Left renal cortex interstitium (tissue), 4 donors: ENCODE measurements at places on chromosomes 4 and X.

DNA sequence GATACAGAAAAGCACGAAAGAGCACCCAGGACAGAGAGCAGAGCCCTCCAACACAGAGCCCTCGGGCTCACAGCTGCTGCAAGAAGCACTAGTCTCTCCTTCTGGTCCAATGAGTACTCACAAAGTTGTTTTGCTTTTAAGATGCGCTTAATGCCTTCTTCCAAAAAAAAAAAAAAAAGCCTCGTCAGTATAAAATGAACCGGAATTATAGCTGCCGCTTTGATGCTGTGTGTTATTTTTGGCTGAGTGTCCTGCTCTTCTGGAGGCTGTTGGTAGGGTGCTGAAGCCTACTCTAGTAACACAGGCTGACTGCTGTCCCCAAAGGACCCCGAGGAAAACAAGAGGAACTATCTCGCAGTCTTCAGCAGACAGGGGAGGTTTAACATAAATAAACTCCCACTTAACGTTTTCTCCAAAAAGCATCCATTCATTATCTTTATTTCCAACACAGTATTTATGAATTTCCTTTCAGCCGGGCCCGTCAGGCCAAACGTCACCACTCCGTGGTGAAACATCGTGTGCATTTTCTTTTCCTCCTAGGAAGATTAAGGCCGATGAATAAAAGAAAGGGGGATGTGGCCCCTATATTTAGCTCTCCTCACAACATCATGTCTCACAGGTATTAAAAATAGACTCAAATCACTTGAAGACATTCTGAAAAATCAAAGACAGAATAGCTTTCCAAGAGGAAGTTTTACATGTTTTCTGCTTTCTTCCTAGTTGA is 213.7 kb upstream of the PPARGC1A start:
- peak; percentile 46 for DNase-seq

GRCh38 chr4:100424376-100424775 is 93.4 kb downstream of the EMCN start:
- no peak for DNase-seq

DNA sequence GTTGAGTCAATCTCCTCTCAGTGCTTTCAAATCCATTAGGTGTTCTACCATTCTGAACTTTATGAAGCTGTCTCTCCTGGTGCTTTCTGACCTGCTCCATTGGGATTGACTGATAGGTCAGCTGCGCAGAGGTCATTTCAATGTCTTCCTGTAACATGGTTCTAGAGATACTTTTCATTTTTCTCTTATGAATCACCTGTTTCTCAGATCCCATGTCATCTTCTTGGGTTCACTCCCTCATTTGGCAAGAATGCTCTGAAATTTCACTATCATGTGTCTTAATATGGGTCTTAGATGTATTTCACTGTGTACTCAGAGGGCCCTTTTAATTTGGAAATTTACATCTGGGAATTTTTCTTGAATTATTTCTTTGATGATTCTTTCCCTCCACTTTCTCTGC is 13.8 kb upstream of the PGM2 start:
- DNase-seq, result no peak

DNA sequence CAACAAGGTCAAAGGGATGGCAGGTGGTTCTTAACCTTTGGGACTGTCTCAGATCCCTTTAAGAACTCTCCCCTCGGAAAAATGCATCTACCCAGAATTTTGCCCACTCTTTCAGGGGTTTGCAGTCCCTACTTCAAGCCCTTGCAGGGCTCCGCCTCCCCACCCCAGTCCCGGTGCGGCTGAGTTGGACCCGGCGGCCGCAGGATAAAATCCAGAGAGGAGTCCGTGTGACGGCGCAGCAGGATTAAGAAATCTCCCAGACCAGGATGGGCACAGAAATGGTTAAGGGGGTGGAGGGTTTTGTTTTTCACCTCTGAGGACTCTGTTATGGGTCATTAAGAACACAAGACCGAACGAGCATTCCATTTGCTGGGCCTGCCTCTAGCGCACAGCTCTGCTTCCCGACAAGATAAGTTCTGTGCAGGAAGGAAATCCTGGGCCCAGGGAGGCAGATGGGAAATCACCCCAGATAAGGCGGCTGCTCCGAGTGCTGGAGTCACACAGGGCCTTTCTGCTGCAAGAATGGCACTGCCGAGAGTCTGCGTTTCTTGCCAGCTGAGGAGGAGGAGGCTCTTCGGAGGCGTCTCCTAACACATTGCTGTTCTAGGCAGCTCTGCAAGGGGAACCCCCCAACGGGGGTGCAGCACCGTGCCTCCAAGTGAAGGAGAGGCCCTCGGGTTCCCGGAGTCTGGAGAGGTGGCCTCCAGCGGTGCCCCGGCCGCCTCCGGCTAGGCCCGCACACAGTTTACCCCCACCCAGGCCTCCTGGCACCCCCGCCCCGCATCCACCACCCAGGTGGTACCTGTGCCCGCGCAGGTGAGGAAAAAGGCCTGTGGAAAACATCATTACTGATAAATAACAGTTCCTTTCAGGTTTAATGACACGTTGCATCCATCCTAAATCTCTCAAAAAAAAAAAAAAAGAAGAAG is 277.6 kb downstream of the BCOR start:
- DNase-seq, result no peak

DNA sequence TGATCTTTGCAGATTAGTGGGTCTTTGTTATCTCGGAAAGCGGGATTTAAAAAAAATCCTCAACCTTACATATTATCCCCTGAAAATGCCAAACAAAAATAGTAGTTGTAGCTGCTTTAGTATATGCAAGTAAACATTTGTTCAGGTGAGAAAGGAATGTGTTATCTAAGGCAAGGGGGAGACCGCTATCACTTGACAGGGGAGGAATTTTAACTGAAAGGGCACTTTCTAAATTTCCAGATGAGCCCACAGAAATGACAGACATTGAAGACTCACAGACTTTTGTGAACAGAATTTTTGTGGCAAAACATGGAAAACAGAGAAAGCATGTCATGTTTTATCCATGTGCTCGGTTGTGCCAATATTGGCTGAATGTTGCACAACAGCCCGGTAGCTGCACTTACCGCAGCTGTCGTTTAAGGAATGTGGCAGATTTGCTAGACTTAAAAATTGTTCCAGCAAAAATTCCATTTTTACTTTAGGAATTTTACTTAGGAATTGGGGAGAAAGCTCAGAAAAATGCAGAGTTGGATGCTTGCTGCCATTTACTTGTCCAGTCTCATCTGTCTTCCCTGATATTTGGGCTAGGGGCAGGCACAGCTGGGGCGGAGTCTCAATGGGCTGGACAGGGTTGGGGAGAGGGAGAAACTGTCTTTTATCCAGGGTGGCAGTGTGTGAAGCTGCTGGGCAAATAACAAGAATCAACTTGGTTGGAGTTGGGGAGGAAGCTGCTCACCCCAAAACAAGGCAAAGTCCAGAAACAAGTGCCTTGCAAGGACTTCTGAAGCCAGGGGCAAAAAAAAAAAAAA is 94.6 kb upstream of the RPS6KA3 start:
- DNase-seq, result no peak

DNA sequence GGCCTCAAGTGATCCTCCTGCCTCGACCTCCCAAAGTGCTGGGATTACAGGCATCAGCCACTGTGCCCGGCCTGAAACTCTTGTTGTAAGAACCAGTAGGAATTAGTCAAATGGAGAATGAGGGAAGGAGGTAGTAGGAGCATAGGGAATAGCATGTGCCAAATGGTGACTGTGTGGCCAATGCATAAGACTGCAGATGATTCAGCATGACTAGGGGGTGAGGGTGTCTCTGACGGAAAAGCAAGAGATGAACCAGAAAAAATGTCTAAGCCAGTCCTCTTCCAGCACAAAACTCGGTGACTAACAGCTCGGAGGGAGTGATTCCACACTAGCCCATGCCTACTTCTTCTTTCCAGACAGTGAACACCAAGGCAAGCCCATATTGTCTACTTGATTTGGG is 58.2 kb upstream of the DUSP21 start:
- no peak for DNase-seq

- DNase-seq, result no peak
These were observed 50.6 kb upstream of the ANKRD17 start for GRCh38 chr4:73309211-73309610.

DNA sequence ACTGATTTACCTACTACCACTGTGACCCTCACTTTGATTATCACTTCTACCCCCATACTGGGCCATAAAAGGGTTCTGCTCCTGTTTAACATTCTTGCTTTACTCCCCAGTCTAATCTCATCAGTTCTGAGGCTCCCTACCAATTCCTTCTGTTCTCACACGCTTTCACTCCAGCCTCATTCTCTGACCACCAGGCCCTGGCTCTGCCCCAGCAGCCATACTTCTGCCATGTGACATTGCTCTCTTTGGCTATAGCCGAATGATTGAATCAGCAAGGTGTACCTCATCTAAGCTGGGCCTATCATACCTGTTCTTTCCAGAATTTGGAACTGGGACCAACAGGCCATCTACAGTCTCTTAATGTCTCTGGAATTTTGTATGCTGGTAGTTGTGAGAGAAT is 14.4 kb upstream of the ELF2 start:
- no peak for DNase-seq

DNA sequence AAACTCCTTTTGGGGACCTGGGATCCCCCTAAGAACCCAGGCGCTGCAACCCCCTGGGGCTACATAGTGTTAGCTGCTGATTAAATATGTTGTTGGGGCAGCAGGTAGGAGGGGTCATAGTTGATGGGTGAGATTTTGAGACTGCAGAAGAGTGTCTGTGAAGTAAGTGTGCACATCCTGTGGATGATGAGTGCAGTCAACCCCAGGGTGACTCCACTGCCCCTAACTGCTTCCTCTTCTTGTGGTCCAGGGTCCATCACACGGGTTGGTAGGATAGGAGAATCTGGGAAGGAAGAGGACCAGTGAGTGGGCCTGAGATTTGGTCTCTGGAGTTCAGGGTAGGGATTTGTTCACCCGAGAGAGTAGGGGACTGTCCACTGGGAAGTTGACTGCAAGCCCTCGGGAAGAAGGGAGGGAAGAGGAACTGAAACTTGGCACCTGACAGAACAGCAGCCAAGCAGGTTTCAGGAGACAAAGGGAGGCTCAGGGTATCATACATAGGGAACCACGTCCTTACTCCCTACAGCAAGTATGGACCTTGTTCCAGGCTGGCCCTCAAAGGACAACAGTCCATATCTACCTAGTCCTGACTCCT is 8.5 kb downstream of the DLG3 start:
- DNase-seq, result no peak

GRCh38 chr4:53649357-53649756 is 58.1 kb upstream of the LNX1 start:
- DNase-seq, result no peak

DNA sequence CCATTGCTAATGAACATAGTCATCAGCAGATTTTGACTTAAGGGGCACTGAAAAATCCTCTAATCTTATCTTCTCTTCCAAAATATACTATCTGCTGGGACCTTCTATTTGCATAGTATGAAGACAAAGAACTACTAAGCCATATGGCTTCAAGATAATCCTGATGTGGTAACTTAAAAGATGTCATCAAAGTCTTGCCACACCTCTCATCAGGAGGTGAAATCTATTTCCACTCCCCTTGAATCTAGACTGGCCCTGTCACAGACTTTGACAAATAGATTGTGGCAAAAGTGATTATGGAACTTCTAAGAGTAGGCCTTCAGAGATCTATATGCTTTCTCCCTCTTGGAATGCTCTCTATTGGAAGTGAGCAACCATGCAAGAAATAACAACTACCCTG is 27.3 kb upstream of the TET2 start:
- no peak for DNase-seq

DNA sequence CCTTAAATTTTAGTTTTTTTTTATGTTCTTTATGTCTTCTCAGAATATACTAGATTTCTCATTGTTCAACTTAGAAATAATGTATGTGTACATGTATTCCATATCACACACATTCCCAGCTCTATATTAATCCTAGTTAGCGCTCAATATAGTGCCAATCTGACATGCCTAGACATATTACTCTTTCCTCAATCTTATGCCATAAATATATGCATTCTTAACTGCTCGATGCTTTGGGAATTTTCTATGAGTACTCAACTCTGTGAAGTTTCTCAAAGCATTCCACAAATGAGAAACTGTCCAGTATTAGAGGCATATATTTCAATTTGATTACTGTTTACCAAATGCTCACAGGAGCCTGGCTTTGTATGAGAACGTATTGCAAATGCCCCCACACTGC is 231.2 kb upstream of the VEGFC start:
- DNase-seq, result no peak

DNA sequence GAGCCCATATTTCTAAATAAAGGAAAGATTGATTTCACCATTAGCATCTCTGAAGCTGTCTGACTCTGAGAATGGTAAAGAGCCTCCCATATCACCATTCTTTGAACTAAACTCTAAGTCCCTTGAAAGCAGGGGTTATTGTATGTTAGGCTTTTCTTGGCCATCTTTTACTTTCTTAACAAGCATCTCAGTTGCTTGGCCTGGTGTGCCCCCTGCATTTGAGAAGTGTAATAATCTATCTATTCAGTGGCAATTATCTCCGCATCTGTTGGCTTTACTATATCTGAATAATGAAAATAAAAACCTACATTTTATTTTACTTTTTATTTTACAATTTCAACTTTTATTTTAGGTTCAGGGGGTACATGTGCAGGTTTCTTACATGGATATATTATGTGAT is 128.3 kb upstream of the ARMCX2 start:
- DNase-seq, result no peak

GRCh38 chrX:132209527-132209926 is 9.7 kb downstream of the RAP2C start:
- no peak for DNase-seq

DNA sequence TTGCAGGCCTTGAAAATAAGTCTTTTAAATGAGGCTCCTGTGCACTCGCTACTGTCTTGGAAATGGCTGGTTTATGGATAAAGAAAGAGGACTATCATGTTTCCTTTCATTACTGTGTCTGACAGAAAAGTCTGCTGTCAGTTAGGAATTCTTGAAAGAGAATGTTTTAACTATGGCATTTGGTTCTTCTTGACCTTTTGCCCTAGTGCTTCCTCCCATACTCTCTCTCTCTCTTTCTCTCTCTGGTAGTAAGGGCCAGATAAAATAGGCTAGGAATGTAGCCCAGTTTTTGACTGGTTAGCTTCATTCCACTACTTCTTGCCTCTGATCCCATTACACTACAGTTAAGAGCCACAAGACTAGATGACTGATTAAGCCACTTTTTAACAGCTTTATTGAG is 29.8 kb downstream of the YY2 start:
- no peak for DNase-seq

GRCh38 chrX:105865709-105866108 is 43.4 kb downstream of the NRK start:
- no peak for DNase-seq

- DNase-seq, result no peak
These were observed 20.0 kb upstream of the BMP2K start for GRCh38 chr4:78756137-78756536.

- DNase-seq, result no peak
These were observed 134.1 kb downstream of the ELOVL6 start for GRCh38 chr4:110064295-110064694.

DNA sequence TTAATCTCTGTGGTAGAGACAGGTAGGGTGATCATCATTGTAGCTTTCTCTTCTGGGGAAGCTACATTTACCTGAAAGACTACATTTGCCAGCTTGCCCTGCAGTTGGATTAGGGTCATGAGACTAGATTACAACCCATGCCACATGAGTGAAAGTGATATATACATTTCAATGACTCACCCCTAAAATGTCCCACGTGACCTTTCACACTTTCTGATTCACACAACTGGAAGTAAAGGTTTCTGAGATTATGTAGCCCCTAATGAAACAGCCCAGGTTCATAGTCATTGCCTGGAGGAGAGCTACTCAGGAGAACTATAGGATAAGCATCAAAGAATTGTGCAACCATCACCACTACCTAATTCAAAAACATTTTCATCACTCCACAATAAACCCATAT is 17.8 kb downstream of the PDCL2 start:
- DNase-seq, result no peak
